ENCODE measurements at places on chromosomes 2 and 18.

DNA sequence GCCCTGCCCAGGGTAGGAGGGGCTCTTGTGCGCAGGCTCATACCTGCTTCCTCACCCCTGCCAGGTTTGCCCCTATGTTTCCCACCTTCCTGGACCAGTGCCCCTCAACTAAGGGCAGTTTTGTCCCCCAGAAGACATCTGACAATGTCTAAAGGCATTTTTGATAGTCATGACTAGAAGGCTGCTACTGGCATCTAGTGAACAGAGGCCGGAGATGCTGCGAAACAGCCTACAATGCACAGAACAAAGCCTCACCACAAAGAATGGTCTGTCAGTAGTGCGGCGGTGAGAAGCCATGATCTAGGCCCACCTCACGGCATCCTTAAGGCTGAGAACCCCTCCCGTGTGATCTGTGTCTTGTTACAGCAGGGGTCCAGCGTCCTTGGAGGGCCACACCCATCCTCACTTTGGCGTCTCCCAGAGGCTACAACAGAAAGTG lies 96.0 kb downstream of the TMEM17 start:
- DNase-seq: no peak

GRCh38 chr2:86300496-86300895 lies 36.9 kb downstream of the REEP1 start:
- no peak for DNase-seq

DNA sequence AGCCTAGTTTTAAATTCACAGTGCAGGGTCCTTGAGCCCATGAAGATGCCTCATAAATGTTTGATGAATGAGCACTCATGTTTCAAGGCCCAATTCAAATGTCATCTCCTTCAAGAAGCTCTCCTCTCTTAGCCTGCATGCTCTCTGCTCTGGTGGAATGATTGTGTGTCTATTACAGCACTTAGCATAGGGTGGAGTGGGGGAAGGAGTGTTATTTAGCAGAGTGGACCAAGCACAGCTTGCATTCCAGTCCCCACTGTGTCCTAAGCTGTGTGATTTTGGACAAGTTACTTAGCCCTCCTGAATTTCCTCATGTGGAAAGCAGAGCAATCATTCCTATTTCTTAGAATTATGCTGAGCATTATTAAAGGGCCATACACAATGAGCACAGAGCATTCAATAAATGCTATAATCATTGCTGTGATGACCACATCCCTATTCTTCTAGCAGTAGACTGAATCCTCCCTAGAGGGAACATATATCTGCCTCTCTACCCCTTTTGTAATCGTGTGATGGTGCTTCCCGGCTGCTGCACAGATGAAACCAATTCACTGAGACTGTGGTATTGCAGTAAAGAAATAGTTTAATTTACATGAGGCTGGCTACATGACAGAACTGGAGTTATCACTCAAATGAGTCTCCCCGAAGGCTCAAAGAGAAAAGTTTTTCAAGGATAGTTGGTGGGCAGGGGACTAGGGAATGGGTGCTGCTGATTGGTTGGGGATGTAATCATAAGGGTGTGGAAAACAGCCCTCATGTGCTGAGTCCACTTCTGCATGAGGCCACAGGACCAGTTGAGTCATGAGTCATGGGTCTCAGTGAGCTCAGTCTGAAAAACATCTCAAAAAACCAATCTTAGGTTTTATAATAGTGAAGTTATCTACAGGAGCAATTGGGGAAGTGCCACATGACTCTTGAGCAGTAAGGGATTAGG lies 173.4 kb upstream of the NDUFV2 start:
- DNase-seq: no peak

DNA sequence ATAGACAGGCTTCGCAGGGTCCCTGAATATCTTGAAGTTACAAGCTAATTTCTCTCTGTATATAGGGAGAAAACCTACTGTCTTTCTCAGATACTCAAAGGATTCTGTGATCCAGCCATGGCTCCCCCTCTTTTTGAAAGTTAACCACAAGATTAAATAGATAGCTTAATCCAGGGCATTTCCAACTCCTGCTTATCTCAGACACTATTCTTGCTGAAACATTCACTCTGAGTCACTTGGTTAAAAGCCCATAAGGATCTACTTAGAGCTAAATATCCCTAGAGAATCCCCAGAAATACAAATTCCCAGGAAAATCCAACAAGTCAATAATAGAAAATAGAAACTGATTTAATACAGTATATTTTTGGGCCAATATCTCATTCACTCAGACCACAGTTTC lies 179.1 kb upstream of the LYPD1 start:
- DNase-seq: no peak

DNA sequence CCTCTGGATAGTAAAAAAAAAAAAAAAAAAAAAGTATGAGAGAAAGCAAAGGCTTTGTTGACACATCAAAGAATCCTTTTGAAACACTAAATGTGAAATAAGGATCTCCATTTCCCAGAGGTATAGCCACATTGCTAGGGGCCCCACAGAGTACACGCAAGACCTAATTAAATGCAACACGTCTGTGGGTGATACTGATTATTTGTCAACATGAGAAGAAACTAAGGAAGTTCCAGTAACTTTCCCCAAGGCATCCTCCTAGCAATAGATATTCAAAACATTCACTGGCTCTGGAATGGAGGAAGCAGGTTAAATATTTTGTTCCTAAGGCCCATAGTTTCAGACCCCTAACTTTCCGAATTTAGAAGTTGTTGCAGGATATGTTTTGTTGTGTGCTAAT lies 24.6 kb upstream of the EPB41L3 start:
- DNase-seq: no peak

DNA sequence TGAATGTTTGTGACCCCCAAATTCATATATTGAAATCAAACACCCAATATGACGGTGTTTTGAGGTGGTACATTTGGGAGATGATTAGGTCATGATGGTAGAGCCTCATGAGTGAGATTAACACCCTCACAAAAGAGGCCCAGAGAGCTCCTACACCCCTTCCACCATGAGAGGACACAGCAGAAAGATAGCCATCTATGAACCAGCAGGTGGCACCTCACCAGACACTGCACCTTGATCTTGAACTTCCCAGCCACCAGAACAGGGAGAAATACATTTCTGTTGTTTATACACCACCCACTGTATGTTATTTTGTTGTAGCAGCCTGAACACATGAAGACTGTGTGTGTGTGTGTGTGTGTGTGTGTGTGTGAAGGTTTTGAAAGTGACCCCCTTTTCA lies 58.1 kb downstream of the ST3GAL5 start:
- no peak for DNase-seq

- DNase-seq: no peak
Observed at GRCh38 chr18:51083398-51083797, 53.4 kb downstream of the SMAD4 start.

DNA sequence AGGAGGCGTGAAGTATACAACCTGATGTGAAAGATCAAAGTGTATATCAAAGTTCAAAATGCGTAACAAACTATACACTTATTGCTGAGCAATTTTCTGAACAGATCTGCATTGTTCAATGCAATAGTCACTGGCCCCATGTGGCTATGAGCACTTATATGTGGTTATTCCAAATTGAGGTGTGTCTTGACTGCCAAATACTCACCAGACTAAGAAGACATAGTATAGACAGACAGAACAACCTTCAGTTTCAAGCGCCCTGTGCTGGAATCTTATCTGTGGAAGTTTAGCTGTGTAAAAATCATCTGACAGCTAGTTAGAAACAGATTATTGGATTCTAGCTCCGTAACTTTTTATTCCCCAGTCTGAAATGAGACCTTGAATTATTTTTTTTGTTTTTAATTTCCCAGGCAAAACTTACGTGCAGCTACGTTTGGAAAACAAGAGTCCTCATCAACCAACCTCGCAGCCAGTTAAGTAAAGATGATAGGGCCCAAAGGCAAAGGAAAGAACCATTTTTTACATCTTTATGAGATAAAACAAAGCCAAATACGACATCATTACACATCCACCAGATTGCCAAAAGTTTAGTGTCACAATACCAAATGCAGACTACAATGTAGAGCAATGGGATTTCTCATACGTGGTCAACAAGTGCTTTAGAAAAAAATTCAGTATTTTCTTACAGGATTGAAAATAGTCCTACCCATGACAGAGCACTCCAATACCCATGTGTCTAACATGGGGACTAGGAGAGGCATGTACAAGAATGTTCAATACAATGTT lies 37.2 kb downstream of the MBOAT2 start:
- DNase-seq: no peak

DNA sequence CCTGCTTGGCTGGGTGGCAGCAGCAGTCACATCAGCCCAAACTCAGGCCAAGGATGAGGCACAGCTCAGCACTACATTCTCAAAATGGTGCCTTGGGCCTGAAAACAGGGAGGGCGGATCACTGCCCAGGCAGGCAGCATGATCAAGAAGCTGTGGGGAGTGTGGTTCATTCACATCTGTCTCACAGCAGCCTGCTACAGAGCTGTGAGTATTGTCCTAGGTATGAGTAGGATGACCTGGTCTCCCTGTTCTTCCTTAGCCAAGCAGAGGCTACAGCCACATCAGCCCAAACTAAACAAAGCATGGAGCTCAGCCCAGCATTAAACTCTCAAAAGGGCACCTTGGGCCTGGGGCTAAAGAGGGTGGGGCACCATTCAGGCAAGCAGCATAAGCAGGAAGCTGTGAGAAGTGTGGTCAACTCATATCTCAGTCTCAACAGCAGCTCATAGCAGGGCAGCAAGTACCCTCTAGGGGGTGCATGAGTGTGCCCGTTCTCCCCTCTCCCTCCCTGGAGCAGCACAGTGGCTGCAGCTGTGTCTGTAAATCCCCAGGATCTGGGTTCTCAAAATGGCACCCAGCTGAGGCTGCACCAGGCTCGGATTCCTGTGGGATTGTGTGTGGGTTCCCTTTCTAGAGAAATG lies 139.6 kb downstream of the TRABD2A start:
- peak; percentile 8 for DNase-seq

- no peak for DNase-seq
Observed at GRCh38 chr2:33812707-33813106, 213.6 kb upstream of the FAM98A start.

- no peak for DNase-seq
Observed at GRCh38 chr2:11658208-11659114, 11.5 kb downstream of the NTSR2 start.

- DNase-seq: no peak
Observed at GRCh38 chr18:59466980-59467379, 107.9 kb upstream of the LMAN1 start.

- DNase-seq: no peak
Observed at GRCh38 chr2:196887431-196887830, 39.1 kb downstream of the PGAP1 start.

DNA sequence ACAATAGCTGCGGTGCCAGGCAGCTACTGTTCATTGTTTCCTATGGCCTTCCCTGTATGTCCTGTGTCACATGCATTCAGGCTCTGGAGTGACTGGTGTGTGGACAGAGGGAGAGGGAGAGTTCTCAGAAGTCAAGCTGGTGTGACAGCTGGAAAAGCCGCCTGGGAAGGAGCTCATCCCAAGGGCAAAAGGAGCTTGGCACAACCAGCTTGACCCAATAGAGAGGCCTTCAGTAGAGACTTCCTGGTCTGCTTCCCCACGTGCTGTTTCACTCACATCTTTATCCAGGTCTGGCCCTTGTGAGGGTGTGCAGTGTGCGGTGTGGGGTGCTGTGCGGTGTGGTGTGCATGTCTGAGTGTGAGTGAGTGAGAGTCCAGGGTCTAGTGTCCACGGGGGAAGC lies 11.1 kb upstream of the NT5DC4 start:
- DNase-seq: no peak

DNA sequence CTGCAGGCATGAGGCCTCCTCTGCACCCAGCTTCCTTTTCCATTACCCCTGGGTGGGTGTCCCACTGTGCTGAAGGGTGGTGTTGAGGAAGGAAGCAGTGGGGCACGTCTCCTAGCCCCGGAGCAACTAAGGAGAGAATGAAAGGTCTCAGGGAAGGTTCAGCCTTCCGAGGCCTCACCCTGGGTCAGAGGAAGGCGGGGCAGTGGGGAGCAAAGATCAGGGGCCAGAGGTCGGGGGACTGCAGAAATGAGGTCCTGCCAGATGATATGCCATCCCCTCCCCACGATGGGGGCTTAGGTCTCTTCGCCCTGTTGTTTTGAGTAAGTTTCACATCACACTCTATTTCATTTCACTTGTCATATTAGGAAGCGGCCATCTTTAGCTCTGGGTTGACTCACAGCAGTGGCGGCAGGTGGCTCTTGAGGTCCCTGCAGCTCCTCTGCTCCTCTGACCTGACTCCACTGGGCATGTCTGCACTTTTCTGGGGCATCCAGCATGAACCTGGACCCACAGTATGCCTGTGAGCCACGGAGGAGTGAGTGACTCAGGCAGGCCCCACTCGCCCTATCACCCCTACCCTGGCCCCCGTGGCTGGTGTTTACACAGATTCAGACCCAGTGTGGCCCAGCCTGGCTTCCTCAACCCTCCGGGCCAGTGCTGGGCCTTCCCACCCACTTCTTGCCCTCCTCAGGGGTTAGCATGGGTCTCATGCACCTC lies 153.7 kb upstream of the SMAD2 start:
- DNase-seq: no peak

- DNase-seq: no peak
Observed at GRCh38 chr2:21228041-21228895, 104.5 kb downstream of the TDRD15 start.

DNA sequence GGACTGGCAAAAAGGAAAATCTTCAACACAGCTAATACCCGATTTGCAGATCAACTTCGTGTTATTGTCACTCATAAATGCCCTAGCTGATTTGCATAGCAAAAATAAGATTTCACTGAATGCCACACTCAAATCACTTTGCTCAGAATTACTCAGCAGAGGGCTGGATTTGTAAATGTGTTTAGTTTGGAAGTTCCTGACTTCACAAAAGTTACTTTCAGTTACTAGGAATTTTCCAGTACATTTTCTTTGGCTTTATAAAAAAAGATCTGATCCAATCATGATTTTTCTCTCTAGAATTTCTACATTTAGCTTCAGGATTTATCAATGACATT lies 433.3 kb upstream of the ID2 start:
- DNase-seq: no peak

DNA sequence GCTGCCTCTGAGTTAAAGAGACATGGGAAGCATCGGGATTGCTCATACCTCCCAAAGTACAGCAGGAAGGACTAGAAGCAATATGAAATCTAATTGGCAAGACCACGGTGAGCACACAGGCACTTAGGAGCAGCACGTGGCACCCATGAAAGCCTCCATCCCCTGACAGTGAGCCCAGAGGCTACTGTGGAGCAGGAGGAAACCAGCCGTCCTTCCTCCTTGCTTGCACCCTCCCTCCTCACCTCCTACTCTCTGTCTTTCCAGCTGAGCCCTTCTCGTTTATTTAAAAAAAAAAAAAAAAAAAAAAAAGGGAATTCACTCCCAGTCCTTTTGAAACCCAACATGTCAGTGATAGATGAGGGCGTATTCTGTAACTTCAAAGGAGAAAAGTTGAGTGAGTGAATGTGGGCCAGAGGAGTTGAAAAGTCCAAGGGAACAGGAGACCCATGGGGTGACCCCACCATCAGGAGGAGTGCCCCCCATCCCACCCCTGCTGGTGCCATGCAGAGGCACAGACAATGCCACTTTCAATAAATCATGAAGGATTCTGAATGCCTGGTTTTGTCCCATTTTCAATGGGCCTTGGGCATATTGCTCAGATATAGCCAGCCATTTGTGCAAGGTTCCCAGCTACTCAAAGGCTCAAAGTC lies 96.6 kb upstream of the ALPP start:
- DNase-seq: no peak

Measured in effector CD4-positive, alpha-beta T cell (primary cell).